ENCODE measurements at places on chromosomes 16 and 17.

- no peak for DNase-seq
Observed at GRCh38 chr17:55177159-55177854, 87.5 kb upstream of the HLF start.

DNA sequence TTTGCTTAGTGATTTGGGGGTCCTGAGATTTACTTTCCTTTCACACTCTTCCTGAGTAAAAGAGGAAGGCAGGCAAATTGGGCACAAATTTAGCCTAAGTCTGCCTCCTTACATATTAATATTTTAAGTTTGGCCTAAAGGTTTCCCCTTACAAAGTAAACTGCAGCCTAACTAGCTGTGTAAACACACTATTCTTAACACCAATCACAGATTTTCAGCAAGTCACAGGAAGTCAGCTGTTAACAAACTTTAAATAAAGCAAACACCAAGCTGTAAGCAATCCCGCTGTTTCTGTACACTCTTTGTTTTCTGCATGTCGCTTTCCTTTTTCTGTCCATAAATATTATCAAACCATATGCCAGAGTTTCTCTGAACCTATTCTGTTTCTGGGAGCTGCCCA is 45.1 kb upstream of the ABCC11 start:
- no peak for DNase-seq

DNA sequence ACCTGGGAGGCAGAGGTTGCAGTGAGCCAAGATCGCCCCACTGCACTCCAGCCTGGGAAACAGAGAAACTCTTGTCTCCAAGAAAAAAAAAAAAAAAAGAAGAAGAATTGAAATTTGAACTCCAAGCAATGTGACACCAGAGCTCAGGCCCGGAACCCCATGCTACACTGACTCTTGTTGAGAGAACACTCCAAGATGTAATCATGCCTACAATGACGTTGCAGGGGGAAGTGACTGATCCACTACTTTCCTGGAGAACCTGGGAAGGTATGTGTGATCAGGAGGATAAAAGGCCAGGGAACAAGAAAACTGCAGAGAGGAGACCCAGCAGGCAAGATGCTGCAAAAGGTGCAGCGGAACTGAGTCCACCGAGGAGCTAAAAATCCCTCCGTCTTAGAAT is 57.9 kb downstream of the ADCY9 start:
- no peak for DNase-seq

DNA sequence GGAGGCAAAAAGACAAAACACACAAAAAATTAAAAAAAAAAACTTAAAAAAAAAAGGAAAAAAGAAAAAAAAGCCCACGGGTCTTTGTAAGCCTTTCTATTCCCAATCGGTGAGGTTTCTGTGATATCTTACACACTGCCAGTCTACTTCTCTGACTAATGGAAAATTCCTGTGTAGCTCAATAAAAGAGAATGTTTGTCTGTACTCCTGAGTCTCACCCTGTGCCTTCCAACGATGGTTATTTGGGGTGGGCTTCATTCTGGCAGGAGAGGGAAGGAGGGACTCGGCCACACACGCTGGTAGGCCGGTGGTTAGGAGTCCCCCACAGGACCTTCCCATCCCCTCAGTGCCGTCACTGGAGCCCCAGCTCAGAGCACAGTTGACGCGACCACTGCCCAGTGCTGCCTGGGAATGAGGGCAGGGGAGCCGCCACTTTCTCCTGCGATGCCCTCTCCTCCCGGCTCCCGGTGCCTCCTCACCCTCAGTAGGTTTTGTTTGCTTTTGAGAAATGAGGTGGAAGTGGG is 68.0 kb downstream of the AMFR start:
- no peak for DNase-seq

- DNase-seq = no peak
Observed at GRCh38 chr17:19753661-19754463, 5.8 kb upstream of the ALDH3A1 start.

DNA sequence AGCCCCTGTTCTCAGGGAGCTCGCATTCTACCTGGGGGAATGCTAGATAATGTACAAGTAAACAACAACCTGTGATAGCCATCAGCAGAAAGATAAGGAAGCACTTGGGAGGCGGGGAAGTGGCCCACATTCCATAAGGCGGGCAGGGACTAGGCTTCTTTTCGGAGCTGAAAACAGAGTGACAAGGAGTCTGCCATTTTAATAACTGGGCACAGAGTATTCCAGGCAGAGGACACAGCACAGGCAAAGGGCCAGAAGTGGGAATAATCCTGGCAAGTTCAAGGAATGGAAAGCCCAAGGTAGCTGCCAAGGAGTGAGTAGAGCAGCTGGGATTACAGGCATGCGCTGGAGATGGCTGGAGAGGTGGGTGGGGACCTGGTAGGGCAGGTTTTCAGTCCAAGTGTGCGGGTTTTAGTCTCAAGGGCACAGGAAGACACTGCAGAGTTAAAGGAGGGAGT is 24.3 kb downstream of the USP43 start:
- DNase-seq = no peak
